ENCODE measurements at places on chromosomes 5 and 9. TPM values are rescaled to one million over a fixed set of nuclear protein-coding genes. Genes with fewer than 3 reads are reported as not detected.

The NR5A1 gene
- 0.13 TPM for total RNA-seq

The PSAT1 gene
- 315 TPM for total RNA-seq

DNA sequence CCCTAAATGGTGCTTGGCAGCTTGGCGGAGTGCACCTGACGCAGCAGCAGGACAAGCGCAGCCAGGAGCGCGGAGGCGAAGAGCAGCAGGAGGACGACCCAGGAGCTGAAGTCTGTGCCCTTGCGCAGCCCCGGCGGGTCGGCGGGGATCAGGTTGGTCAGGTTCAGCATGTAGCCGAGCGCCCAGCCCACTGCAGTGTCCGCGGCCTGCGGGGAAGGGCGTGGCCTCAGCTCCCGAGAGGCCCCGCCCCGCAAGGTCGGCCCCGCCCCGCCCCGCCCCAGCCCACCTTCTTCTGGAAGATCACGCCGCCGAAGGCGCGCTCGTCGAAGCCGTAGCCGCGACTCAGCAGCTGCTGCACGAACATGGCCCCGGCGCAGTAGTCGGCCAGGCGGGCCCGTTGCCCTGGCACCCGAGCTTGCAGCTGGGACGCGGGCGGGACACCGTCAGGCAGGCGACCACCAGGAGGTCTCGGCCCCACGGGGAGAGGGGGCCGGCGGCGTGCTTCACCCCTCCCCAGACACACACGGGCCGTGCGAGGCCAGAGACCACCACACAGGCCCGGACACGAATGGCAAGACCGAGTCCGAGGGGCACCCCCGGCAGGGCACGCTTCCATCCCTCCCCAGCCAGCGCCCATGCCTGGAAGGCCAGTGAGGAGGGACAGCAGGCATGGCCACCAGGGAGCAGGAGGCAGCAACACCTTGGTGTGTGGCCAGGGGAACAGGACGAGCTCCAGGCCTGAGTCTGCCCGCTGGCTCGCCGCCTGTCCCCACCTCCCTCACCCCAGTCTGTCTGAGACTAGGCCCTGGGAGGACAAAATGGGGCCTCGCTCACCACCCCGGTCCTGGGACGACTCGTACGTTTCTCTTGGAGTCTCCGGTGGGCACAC lies 2.9 kb upstream of the NPDC1 start:
- no peak overlapping the region for H3K27ac ChIP-seq
- no peak overlapping the region for H3K4me3 ChIP-seq
- H3K36me3 ChIP-seq, result no peaks in the 10 kb centered on the region
- peaks cover 12% of the 10 kb centered on the region for H3K4me1 ChIP-seq
- H3K27me3 ChIP-seq, result peaks cover 6% of the 10 kb centered on the region

The ADAMTS2 gene
- not detected for total RNA-seq

DNA sequence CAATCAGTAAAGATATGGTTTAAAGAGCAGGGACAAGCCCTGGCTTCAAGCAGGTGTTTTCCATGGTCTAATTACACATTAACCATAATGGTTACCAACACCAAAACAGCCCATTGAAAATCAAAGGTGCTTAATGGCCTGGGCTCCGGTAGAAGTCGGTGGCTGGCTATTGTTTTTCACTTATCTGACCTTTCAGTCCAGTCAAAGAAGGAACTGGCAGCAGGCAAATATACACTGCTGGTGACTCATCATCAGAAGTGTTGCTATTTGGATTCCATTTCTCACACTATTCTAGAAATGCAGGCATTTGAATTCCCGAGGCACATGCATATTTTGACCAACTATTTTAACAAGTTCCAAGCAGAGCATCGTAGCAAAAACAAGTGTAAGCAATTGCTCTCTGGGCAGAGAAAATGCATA lies 26.3 kb upstream of the GABRP start:
- no peaks in the 10 kb centered on the region for H3K36me3 ChIP-seq
- peak; percentile 96 for DNase-seq
- H3K4me1 ChIP-seq, result peaks cover 66% of the 10 kb centered on the region
- H3K27me3 ChIP-seq, result no peaks in the 10 kb centered on the region
- no peak overlapping the region for H3K4me3 ChIP-seq

- no peak for DNase-seq
- no peak overlapping the region for H3K4me3 ChIP-seq
- no peaks in the 10 kb centered on the region for H3K36me3 ChIP-seq
- no peak overlapping the region for H3K27ac ChIP-seq
- peaks cover 3% of the 10 kb centered on the region for H3K4me1 ChIP-seq
These were observed 30.3 kb downstream of the FOXD1 start for GRCh38 chr5:73418244-73418691.

GRCh38 chr5:143234162-143234842 lies 169.2 kb downstream of the NR3C1 start:
- no peak for DNase-seq
- no peaks in the 10 kb centered on the region for H3K36me3 ChIP-seq
- no peak overlapping the region for H3K4me3 ChIP-seq
- H3K27me3 ChIP-seq, result no peaks in the 10 kb centered on the region
- no peak overlapping the region for H3K27ac ChIP-seq

DNA sequence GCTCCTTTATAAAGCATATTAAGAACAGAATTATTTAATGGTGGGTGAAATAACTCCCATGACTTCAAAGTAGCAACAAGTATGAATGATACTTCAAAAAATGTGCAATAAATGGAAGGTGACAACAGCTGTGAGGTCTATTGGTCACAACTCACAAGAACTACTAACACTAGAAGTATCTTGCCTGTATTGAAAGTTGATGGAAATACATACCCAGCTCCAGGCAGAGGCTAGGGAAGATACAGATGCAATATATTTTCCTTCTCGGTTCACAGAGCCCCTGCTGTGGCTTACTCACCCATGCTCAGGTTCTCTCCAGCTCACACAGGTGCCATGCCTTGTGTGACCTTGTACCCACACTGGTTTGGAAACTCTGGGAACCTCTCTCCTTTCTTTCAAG lies 133.8 kb downstream of the LIFR start:
- H3K4me3 ChIP-seq, result no peak overlapping the region
- DNase-seq, result no peak
- H3K36me3 ChIP-seq, result no peaks in the 10 kb centered on the region
- no peaks in the 10 kb centered on the region for H3K4me1 ChIP-seq

- H3K36me3 ChIP-seq, result no peaks in the 10 kb centered on the region
- H3K4me3 ChIP-seq, result no peak overlapping the region
- H3K27ac ChIP-seq, result no peak overlapping the region
- peaks cover 19% of the 10 kb centered on the region for H3K4me1 ChIP-seq
- H3K27me3 ChIP-seq, result no peaks in the 10 kb centered on the region
- no peak for DNase-seq
These were observed 25.4 kb downstream of the EPB41L4B start for GRCh38 chr9:109295221-109296130.

The DMXL1 gene
- total RNA-seq, result 27.3 TPM

DNA sequence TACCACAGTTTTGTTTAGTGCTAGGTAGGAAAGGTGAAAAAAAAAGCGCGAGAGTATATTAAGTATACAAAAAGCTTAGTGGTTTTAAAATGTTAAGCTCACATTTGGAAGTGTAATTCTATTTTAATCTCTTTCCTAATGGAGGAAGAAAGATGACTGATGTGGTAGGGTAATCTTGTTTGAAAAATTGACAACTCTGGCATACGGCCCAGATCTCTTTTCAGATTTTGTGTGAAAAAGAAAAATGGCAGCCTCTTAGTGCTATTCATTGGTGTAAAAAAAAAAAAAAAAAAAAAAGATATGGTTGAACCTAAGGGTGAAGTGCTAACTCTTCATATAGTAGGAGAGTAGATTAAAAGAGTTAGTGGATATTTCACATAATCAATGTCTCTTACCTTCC lies 108.0 kb downstream of the ZSWIM6 start:
- no peaks in the 10 kb centered on the region for H3K4me1 ChIP-seq
- H3K36me3 ChIP-seq, result no peaks in the 10 kb centered on the region
- no peak overlapping the region for H3K27ac ChIP-seq
- DNase-seq, result no peak
- no peak overlapping the region for H3K4me3 ChIP-seq

The SLC6A18 gene
- not detected for total RNA-seq

DNA sequence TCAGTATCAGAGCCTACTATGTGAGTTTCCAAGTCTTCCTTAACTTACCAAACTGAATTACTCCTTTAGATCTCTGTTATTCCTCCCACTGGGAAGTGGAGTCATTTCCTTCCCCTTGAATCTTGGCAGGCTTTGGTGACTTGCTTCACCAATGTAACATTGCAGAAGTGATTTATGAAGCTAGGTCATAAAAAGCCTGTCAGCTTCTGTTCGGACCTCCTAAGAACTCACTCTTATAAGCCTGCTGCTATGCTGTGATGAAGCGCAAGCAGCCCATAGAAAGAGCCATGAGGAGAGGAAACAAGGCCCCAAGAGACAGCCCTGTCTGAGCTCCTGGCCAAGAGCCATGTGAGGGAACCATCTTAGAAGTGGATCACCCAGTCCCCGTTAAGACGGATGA lies 14.2 kb upstream of the FOXB2 start:
- no peak for DNase-seq
- H3K27me3 ChIP-seq, result peaks cover 19% of the 10 kb centered on the region
- H3K27ac ChIP-seq, result no peak overlapping the region
- H3K4me1 ChIP-seq, result no peaks in the 10 kb centered on the region

The CXCL14 gene
- not detected for total RNA-seq

- no peak overlapping the region for H3K4me3 ChIP-seq
- no peaks in the 10 kb centered on the region for H3K36me3 ChIP-seq
- no peak for DNase-seq
- H3K27me3 ChIP-seq, result no peaks in the 10 kb centered on the region
- no peak overlapping the region for H3K27ac ChIP-seq
These were observed 456.8 kb downstream of the EBF1 start for GRCh38 chr5:158642879-158643278.

- no peak for DNase-seq
- H3K4me1 ChIP-seq, result 0 out of 2 replicates have a peak, but pooled peaks cover 4% of the 10 kb centered on the region
These were observed 354.0 kb downstream of the NPR3 start for GRCh38 chr5:33065131-33065530.

The COQ4 gene
- total RNA-seq, result 89.5 TPM

DNA sequence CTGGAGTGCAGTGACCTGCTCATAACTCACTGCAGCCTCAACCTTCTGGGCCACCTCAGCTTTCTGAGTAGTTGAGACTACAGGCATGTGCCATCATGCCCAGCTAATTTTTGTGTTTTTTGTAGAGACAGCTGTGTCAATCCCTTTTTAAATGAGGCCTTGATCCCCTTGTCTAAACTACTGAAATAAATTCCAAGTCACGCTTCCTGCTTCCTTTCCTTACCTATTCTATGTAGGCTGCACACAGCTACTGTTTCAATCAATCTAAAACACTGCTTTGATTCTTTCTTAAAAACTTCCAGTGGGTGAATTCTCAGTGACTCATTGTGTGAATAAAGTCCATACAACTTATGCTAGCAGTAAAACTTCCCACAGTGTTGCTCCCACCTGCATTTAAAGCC lies 2.9 kb upstream of the C7 start:
- H3K4me3 ChIP-seq, result no peak overlapping the region
- H3K36me3 ChIP-seq, result no peaks in the 10 kb centered on the region
- H3K4me1 ChIP-seq, result no peaks in the 10 kb centered on the region

The ZFP2 gene
- not detected for total RNA-seq

DNA sequence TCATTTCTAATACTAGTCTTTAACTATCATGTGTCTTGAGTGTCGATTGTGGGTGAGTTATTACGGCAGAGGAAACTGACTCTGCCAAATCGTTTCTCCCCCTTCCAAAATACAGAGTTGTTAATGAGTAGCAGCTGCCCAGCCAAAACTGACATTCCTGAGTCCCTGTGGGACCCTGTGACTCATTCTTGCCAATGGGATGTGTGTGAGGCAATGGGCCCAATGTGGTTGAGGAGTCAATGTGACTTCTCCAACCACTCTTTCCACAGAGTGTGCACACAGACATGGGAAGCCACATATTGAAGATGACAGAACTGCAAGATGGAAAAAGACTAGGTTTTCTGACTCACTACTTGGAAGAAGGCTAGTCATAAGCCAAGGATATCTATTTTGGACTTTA lies 434.7 kb downstream of the DTWD2 start:
- no peaks in the 10 kb centered on the region for H3K4me1 ChIP-seq
- H3K27ac ChIP-seq, result no peak overlapping the region
- DNase-seq, result no peak
- no peak overlapping the region for H3K4me3 ChIP-seq
- H3K36me3 ChIP-seq, result no peaks in the 10 kb centered on the region

DNA sequence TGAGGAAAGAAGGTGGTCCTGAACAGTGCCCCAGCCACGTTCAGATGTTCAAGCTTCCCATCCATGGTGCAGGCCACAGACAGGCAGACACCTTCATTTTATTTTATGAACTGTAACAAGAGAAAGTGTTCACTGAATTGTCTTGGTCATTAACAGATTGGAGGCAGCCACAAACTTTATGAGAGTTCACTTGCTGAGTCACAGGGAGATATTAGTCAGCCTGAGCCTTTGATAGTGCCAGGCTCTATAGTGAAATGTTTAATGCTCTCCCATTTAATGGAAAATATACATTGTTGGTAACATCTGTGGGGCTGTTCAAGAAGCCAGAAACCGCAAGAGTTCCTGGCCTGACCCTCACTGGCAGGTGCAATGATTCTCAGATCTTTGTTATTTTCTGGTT lies 237.0 kb downstream of the TENT4A start:
- no peaks in the 10 kb centered on the region for H3K4me1 ChIP-seq
- no peak for DNase-seq
- H3K4me3 ChIP-seq, result no peak overlapping the region
- no peak overlapping the region for H3K27ac ChIP-seq

The NOXA1 gene
- 22.8 TPM for total RNA-seq

The C5orf52 gene
- total RNA-seq, result not detected

The ST8SIA4 gene
- 2.4 TPM for total RNA-seq

GRCh38 chr9:123656565-123656964 lies 273.4 kb downstream of the DENND1A start:
- H3K27me3 ChIP-seq, result no peaks in the 10 kb centered on the region
- no peaks in the 10 kb centered on the region for H3K4me1 ChIP-seq
- H3K36me3 ChIP-seq, result no peaks in the 10 kb centered on the region
- DNase-seq, result no peak

GRCh38 chr5:59430066-59430685 lies 463.4 kb downstream of the PDE4D start:
- no peaks in the 10 kb centered on the region for H3K36me3 ChIP-seq
- no peaks in the 10 kb centered on the region for H3K27me3 ChIP-seq
- no peaks in the 10 kb centered on the region for H3K4me1 ChIP-seq
- H3K4me3 ChIP-seq, result no peak overlapping the region
- DNase-seq, result no peak

DNA sequence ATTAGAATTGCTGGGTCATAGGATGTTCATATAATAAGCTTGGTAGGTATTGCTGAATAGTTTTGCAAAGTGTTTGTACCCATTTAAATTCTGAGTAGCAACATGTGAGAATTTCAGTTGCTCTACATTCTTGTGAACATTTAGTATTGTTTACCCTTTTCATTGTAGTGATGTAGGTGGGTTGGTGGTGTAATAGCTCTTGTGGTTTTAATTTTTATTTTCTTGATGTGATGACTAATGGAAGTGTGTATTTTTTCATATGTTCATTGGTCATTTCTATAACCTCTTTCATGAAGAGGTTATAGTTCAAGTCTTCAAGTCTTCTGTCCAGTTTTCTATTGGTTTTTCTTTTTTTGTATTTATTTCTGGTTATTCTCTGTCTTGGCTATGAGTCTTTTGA lies 34.4 kb downstream of the RASA1 start:
- H3K4me1 ChIP-seq, result peaks cover 29% of the 10 kb centered on the region
- H3K27ac ChIP-seq, result no peak overlapping the region
- peaks cover 24% of the 10 kb centered on the region for H3K36me3 ChIP-seq
- no peaks in the 10 kb centered on the region for H3K27me3 ChIP-seq

Measured in PC-9 (cell line).